Thyroid gland (tissue), 4 donors: ENCODE measurements at places on chromosomes 12 and 14.
A peak's percentile ranks its signal among the peaks of the same experiment; 100 is the strongest.

DNA sequence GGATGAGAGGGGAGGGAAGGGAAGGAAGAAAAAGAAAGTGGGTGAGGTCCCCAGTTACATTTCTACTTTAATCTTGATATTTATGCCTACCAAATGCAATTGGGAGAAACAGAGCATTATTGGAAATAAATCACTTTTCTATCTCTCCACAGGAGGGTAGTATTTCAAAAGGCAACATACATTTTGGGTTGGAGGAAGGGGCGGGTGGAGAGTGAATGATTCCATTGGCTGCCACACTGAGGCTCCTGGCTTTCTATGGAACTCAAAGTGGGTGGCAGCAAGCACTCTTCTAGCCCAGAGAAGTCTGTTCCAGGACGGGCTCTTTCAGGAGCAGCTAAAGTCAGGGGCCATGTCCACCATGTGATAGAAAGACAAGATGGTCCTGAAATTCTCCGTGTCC lies 441.3 kb downstream of the DAD1 start:
- DNase-seq = no peak

GRCh38 chr14:75871181-75871880 lies 110.5 kb downstream of the TGFB3 start:
- DNase-seq = no peak

DNA sequence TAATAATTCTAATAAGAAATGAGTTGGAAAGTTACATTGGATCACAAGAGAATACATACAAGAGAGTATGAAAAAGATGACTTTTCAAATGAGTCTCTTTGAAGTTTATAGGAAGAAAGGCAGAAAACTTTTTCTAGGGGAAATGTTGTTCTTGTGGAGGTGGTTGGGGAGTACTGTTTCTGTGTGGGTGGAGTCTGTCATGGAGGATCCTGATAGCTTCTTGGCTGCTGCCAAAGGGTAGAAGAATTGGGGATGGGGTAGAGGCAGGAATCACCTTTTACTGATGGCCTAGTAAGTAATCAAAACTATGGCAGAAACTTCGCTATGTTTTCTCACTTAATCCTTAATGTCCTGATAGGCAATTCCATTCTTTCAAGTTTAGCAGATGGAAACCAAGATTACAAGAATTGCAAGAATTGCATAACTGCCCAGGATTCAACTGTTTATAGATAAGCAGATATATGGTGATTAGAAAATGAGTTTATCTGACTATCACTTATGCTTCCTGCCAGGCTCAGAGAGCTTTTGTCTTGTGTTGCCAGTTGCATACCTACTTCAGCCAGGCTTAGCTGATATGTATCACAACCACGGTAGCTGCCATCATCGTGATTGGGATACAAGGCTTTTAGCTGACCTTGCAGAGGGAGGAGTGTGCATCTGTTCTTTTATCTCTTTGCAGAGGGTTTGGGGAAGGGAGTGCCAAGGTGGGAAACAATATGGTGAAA lies 463.9 kb downstream of the TMTC2 start:
- DNase-seq = no peak

DNA sequence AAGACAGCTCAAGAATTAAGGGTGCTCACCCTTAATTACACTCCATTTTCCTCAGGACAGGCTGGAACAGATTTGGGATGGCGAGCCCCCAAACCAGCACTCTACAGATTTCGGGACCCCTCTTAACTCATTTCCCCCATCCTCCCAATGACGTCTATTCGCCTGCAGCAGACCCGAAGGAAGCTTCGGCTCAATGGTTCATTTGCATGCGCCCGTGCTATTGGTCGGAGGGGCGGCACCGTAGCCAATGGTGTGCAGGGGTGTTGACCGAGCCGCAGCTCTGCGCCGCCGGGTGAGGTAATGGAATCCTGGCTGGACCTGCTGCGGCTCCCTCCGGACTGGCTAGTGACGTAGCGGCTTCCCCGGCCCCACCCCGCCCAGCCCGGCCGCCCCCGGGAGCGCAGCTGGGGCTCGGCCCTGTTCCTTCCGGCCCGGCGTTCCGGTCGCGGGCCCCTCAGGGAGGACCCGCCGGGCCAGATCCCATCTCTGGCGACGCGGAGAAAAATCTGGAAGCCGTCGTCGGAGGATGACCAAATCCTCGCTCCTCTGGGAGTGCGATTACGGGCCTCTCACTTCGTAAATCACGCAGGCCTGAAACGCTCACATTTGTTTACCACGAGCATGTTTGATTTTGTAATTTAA lies 18.3 kb upstream of the NR4A1 start:
- DNase-seq = peak; percentile 99

GRCh38 chr12:117587631-117588287 lies 226.3 kb upstream of the NOS1 start:
- peak; percentile 66 for DNase-seq

DNA sequence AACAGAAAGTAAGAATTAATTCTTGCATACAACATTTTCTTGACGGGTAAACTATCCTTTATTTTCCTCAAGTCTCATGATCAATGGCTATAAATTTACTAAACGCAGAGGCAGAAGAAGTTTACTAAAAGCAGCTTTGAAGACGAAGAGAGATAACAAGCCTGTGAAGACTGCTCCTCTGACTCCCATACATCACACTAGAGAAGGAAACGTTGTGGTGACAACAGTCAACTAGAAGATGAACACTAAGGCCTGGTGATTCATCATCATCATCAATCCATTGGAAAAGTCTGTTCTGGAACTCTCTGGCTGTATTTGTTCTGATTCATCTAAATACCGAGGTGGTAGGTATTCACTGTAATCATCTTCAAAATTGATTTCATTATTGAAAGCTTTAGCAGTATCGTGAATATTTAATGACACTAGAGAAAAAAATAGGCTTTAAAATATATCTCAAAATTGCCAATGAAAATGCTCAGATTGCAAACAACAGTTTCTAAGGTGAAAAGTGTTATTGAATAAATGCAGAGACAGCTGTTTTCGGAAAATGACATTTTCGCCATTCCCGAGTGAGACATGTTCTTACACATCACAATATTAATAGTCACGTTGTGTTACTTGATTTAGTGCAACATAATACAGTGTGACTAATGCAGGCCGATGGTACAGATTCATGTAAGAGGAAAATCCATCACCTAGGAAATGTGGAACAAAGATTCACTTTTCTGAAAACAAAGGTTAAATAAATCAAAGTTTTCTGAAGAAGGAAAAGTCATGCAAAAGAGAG lies 260.5 kb downstream of the C12orf50 start:
- no peak for DNase-seq

GRCh38 chr14:23379366-23380196 lies 2.7 kb downstream of the CMTM5 start:
- peak; percentile 83 for DNase-seq

DNA sequence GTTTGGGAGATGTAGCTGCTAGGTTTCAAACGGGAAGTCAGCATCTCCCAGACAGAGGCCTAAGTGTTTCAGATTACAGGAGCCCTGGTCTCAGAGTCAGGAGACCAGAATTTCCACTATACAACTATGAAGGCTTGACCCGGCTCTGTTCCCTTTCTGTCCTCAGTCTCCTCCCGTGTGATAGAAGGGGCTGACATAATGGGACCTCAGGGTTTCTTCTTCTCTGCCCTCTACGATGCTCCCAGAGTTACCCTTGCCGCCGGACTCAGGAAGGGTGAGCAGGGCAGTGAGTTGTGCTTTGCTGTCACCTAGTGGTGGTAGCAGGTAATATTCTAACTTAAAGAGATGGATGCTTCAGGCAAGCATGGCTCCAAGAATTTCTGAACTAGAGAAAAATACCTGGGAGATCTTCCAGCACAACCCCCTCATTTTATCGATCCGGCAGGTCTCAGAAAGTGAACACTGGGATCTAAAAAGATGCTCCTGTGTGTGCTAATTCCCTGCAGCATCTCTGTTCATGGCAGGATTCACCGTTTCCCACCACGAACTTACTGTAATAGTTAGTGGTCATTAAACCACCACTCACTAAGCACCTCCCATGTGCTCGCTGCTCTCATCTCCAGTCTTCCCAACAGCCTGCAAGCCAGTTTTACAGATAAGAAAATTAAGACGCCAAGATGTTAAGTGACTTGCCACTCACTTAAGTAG lies 84.4 kb downstream of the VWF start:
- DNase-seq = peak; percentile 59

- DNase-seq = no peak
Observed at GRCh38 chr14:83632375-83632774, 1897.6 kb upstream of the FLRT2 start.

- DNase-seq = no peak
Observed at GRCh38 chr12:713281-713875, 39.0 kb upstream of the WNK1 start.

GRCh38 chr14:74765721-74766120 lies 2.6 kb downstream of the YLPM1 start:
- DNase-seq = no peak

DNA sequence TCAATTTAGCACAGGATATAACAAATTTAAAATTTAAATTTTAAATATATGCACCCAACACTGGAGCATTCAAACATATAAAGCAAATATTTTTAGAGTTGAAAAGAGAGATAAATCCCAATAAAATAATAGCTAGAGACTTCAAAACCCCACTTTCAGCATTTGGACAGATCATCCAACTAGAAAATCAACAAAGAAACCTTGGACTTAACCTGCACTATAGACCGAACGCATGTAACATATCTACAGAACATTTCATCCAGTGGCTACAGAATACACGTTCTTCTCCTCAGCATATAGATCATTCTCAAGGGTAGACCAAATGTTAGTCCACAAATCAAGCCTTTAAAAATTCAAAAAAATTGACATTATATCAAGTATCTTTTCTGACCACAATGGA lies 64.0 kb downstream of the SPTSSA start:
- DNase-seq = no peak

- no peak for DNase-seq
Observed at GRCh38 chr12:12290206-12290605, 23.4 kb upstream of the LRP6 start.

DNA sequence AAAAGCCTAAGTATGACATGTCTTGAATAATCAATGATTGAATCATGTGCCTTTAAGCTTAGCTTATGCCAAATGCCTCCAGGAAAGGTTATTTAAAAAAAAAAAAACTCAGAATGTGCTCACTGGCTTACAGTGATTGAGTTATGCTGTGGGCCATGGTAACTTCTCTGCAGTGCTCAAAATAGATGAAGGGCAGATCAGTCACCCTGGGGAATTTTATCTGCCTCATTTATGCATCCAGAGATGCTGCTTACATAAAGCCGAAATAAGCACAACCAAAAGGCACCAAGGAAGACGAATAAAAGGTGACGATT lies 118.7 kb upstream of the MDM1 start:
- DNase-seq = no peak

DNA sequence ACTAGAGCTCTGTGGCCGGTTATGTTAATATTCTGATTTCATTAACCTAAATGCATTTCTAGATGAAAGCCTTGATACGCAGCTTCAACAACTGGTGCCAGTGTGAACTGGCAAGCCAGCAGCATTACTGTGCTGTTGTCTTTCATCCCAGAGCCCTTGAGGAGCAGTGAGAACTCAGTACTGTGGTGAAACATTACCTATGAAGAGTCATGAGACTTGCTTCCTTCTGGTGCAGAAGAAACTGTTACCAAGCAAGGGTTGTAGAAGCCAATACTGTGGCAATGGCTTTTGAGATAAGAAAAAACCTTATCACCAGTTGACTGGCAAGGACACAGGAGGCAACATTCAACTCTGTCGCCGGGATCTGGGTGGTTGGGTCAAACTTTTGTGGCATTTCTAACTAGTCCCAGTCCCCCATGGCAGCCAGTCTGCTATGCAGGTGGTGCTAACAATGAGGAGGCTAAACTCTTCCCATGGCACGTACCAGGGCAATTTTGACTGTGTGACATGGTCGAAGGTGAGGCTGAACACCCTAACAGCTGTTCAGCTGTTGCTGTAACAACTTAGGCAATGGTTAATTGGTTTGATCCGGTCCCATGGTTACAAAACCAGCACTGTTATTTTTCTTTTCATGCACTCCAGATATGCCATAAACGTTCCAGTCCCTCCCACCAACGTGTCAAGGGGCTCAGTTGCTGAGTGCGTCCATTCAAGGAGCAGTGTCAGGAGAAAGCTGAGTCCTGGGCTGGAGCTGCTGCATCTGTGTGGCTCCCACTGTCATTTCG lies 12.6 kb upstream of the LGALS3 start:
- DNase-seq = no peak

- no peak for DNase-seq
Observed at GRCh38 chr14:36111822-36112583, 64.5 kb downstream of the PTCSC3 start.

GRCh38 chr14:23301969-23302289 lies 730 bp downstream of the PPP1R3E start:
- DNase-seq = no peak

DNA sequence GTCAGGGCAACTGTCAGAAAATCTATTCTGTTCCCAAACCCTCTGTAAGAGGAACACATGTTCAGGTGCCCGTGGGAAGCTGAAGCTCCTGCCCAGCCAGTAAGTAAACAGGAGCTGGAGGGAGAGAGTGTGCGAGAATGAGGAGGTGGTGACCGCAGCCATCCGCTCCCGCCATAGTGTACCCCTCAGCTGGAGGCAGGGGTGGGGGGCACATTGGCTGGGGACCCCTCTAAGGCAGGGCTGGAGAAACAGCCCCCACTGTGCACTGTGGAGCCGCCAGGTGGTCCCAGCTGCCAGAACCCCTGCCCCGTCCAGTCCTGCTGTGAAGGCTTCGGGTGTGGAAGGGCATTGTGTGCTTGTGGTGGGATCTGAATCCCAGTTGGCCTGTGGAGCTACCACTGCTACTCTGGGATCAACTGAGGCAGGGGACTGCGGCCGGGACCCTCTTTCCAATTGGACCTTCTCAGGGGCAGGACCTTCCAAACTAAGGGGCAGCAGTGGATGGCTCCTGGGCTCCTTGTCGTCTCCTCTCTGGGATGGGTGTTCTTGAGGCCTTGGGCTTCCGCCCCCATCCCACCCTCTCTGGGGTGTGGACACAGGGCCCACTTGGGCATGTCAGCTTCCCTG lies 59.6 kb downstream of the TSPAN9 start:
- DNase-seq = no peak

- no peak for DNase-seq
Observed at GRCh38 chr12:105920161-105920684, 218.5 kb downstream of the NUAK1 start.

- no peak for DNase-seq
Observed at GRCh38 chr12:114240288-114240687, 165.7 kb downstream of the TBX5 start.

DNA sequence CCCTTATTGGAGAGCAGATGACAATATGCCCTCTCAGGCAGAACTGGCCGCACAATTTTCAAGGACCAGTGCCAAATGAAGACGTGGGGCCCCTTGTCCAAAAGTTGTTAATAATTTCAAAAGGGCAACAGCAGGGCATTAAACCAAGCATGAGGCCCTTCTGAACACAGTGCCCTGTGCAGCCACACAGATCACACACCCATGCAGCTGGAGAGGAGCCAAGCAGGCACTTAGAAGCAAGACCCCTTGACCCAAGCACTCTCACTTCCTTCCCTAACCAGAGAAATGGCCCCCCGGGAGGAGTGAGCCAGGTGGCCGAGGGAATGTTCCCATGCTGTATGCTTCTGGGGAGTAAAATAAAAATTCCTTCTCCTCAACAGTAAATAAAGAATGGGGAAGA lies 114.0 kb upstream of the TMPO start:
- peak; percentile 80 for DNase-seq

GRCh38 chr14:95463171-95463901 lies 53.1 kb downstream of the SYNE3 start:
- peak; percentile 22 for DNase-seq

- no peak for DNase-seq
Observed at GRCh38 chr12:52976574-52977071, 27.7 kb downstream of the KRT18 start.

- no peak for DNase-seq
Observed at GRCh38 chr12:118465706-118466105, 89.4 kb downstream of the SUDS3 start.

GRCh38 chr12:26360062-26360461 lies 164.7 kb downstream of the SSPN start:
- no peak for DNase-seq

- no peak for DNase-seq
Observed at GRCh38 chr12:117356048-117356447, 5.4 kb downstream of the NOS1 start.
